ENCODE measurements at places on chromosomes 4 and X.

- no peak for DNase-seq
Observed at GRCh38 chr4:121860121-121860520, 10.2 kb downstream of the BBS7 start.

GRCh38 chrX:53930515-53931380 is 113.5 kb downstream of the PHF8 start:
- DNase-seq, result no peak

GRCh38 chr4:3668825-3669552 is 97.2 kb upstream of the ADRA2C start:
- DNase-seq, result no peak

DNA sequence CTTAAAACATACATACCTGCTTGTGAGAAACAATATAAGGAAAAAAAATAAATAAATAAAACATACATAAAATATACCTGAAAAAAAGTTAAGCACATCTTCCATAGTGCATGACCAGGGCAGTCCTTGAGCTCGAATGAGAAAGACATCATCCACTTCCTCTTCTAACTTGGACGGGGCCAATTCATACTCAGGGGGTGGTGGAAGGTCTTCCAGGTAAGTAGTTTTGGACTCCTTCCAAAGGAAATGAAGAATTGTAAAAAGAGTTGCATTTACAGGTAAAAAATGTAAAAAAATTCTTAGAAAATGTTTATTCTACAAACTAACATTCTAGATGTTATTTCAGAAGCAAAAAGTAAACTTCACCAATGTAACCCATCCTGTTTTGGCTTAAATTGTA is 3.6 kb downstream of the GRSF1 start:
- DNase-seq, result no peak

GRCh38 chrX:13270360-13270759 is 49.5 kb downstream of the ATXN3L start:
- DNase-seq, result no peak

DNA sequence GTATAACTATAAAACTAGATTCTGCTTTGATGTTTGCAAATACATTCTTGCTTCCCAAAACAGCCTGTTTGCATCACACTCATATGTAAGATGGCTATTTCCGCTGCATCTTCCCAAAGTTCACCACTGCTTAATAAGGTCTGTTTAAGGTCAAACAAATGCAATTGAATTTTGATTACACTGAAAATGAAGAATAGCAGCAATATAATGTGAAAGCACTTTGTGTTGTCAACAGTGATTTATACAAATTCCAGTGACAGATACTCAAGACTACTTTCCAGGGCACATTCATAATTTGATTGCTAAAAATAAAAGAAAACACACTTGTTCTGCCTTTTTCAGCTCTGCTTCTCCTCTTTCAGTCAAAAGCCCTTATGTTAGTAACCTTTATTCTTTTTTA is 8.1 kb upstream of the PGAM4 start:
- DNase-seq, result no peak

DNA sequence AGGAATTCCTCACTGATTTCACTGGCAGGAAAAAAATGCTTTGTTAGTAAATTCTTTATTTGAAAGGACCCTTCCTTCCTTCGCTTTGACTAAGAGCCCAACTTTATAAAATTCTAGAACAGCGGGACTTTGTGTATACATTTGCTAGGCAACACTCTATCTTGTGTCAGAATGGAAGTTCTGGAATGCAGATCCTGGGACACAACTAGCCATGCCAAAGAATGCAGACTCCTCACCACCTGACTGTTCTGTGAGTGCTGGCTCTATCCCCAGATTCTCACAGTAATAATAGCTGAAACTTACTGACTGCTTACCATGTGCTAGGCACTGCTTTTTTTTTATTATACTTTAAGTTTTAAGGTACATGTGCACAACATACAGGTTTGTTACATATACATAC is 73.3 kb upstream of the ZDHHC15 start:
- no peak for DNase-seq

DNA sequence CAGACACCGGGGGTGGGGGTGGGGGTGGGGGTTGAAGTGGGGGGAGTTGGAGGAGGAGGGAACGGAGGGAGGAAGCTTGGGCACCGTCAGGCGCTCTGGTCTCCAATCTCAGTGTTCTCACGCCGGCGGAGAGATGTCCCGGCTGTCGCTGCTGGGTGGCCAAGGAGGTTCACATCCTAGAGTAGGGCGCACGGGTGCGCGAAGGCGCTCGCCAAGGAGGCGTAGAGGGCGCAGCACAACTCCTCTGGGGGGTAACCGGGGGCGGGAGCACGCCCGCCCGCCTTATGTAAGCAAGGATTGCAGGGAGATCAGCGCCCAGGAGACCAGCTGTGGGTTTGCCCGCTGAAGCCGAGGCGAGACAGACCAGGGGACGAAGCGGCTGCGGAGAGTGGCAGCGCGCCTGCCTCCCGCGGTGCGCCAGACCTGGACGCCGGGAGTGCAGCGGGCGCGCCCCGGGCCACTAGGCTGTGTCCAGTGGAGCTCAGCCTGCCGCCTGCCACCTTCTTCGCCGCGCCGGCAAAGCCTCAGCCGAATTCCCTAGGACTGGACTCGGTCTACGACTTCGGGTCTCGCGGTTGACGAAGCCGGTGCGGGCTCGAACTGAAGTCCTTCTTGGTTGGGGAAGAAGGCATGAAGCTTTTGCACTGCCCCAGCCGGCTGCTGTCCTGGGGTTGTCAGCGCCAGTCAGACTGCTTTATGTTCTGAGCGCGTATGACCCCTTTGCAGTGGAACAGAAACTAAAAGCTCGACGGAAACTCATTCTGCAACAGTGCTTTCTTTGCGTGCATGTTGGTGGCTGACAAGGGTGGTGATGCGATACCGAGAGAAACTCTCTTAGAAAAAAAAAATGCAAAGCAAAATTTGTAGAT is 707 bp upstream of the UNC5C start:
- DNase-seq, result no peak

GRCh38 chr4:29459926-29460325 is 1260.2 kb upstream of the PCDH7 start:
- DNase-seq, result no peak

GRCh38 chrX:49233887-49234555 is 881 bp upstream of the CACNA1F start:
- no peak for DNase-seq
